ENCODE measurements at places on chromosomes 7 and 10. TPM values are rescaled to one million over a fixed set of nuclear protein-coding genes. Genes with fewer than 3 reads are reported as not detected.

- peak; percentile 86 for DNase-seq
Observed at GRCh38 chr10:69327463-69328379, 49.4 kb downstream of the HK1 start.

GRCh38 chr7:3912291-3912690, 611.2 kb downstream of the SDK1 start:
- no peak for DNase-seq

GRCh38 chr7:121103579-121103978, 115.1 kb downstream of the CPED1 start:
- no peak for DNase-seq

DNA sequence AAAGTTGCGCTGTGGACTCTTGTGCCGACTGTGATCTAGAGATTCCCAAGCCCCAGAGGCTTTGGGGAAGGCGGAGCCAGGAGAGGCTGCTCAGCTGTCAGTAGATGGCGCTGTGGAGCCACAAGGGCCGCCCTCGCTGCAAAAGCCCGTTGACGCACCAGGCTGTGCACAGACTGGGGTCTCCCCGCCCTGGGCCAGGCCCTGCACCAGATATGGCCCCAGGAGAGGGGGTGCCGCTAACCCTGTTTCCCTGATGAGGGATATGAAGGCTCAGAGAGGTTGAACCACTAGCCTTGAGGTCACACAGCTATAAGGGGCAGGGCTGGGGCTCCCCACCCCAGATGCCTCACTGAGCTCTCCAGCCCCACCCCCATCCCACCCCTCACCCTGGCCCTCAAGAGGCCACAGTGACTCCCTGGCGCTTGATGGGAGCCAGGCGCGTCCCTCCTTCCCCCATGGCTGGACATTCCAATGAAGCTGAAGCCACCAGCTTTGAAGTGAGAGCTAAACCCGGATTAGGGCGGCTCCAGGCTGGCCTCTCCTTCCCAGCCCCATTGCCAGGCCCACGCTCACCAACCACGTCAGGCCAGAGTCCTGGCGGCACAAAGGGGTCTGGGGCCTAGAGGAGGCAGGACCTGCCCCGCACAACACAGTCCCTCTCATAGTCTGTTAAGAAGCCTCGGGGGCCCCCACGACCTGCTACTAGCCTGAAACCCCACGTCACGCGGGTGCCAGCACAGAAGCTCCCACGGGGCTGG, 26.4 kb downstream of the MYL10 start:
- DNase-seq = peak; percentile 75

- no peak for DNase-seq
Observed at GRCh38 chr10:133544506-133544905, 17.3 kb downstream of the CYP2E1 start.

The CDNF gene
- 0.49 TPM for total RNA-seq

Data from G401 (cell line).